Effector memory CD4-positive, alpha-beta T cell (primary cell): ENCODE measurements at places on chromosomes 16 and 17.
A peak's percentile ranks its signal among the peaks of the same experiment; 100 is the strongest.

GRCh38 chr17:2800367-2800766, 4.1 kb downstream of the RAP1GAP2 start:
- no peak for DNase-seq

GRCh38 chr16:81593481-81593880, 148.9 kb downstream of the CMIP start:
- DNase-seq, result no peak

- no peak for DNase-seq
Measured at GRCh38 chr17:20033415-20033814, 24.3 kb downstream of the SPECC1 start.

GRCh38 chr17:17528696-17529652, 32.8 kb upstream of the RASD1 start:
- no peak for DNase-seq

DNA sequence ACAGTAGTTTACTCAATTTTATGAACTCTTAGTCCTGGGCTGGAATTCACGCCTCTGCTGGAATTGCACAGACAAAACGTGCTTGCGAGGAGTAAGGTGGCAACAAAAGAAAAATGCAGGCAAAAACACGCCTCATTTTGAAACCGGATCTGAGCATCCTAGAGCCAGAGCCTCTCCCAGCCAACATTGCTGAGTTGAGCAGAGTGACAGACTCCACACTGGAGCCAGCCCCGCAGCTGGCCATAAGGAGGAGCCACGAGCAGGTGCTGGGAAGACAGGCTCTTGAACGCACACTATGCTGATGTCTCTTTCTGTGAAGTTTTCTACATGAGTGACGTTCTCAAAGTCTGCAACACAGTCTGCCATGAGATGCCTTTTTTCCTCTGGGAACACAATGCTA, 14.6 kb upstream of the HSBP1 start:
- no peak for DNase-seq

DNA sequence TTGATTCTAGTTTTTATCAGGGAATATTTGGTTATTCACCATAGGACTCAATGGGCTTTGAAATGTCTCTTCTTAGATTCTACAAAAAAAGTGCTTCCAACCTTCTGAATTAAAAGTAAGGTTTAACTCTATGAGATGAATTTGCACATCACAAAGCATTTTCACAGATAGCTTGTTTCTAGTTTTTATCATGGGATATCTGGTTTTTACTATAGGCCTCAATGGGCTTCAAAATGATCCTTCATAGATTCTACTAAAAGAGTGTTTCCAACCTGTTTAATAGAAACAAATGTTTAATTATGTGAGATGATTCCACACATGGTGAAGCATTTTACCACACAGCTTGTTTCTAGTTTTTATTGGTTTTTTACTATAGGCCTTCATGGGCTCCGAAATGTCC, 560.7 kb downstream of the KCNJ18 start:
- DNase-seq, result no peak

- no peak for DNase-seq
Measured at GRCh38 chr17:880443-881269, 98.5 kb downstream of the MRM3 start.

- DNase-seq, result no peak
Measured at GRCh38 chr16:29306201-29306600, 100.3 kb downstream of the NPIPB11 start.

GRCh38 chr17:7016418-7016817, 4.0 kb downstream of the RNASEK start:
- DNase-seq, result no peak

GRCh38 chr17:83186226-83186625, 106.8 kb downstream of the METRNL start:
- DNase-seq, result no peak

DNA sequence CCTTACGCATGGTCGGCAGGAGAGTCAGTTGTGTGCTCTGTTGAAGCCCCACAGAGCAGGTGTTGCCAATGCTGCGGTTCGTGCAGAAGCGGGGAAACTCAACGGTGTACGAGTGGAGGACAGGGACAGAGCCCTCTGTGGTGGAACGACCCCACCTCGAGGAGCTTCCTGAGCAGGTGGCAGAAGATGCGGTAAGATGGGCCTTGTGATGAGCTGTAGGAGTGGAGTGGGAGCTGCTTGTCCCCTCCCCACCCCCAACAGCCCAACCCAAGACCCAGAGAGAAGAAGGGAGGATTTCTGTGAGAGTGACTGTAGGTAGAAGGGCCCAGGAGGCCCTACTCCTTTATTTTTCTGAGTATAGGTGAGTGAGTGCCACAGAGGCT, 4.9 kb downstream of the CDK5RAP3 start:
- no peak for DNase-seq

DNA sequence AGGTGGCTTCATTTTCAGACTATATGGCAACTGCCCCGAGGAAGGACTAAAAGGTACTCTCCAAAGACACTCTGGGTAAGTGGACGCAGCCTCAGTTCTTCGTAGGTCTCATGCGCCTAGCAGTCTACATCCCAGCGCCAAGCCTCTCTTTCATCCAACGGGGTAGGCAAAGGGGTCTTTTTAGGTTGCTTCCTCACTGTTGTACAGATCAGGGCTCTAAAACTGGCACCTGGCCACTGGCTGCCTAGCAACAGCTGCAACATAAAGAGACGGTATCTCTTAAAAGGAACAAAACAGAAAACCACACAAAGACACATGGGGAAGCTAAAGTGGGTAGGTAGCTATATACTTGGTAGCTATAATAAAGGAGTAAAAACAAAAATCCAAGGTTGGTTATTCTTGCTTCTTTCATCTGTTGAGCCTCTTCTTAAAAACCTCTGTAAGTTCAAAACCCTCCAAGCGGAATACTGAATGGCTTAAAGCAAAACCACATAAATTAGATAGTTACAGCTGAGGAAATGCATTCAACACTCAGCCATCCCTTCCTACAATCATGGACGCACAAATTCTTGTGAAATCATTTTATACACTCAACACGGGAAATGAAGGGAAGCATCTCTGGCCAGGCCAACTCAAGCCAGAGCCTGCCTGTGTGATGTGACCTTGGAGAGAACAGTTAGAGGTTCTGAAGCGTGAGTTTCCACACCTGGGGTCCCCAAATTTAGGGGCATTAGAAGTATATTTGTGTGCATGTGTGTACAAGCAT, 22.7 kb downstream of the CYTH1 start:
- DNase-seq, result peak; percentile 78

DNA sequence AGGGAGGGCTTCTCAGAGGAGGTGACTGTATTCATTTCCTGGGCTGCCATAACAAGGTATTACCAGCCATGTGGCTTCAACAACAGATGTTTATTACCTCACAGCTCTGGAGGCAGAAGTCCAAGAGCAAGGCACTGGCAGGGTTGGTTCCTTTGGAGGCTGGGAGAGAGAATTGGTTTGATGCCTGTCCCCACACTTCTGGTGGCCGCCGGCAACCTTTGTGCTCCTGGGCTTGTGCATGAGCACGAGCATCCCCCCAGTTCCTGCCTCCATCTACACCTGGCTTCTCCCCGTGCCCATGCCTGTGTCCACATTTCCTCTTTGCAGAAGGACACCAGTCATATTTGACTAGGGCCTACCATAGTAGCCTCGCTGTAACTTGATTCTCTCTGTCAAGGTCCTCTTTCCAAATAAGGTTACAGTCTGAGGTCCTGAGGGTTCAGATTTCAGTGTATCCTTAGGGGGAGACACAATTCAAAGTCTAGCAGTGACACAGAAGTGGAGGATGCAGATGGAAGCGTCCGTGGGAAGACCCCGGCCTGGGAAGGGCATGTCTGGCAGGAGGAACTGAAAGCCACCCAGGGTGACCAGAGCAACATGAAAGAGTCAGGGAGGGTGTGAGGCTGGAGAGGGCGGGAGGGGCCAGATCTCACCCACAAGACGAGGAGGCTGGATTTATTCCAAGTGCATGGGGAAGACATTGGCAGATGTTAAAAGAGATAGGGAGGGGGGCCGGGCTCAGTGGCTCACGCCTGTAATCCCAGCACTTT, 188.2 kb upstream of the HSBP1 start:
- no peak for DNase-seq

DNA sequence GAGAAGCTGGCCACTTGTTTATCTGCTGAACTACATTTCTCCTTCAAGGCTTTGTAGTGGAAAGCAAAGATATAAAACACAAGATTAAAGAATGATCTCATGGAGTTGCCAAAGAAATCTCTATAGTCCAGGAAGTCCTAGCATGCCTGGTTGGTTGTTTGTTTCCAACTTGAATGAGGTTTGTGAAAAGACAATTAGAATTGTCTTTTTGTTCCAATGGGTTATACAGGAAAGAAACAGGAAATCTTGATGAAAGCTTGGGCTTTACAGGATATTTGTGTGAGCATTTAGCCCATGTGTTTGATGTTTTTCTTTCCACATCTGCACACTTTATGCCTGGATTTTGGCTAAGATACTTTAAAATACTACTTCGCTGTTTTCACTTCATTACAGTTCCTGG, 273.4 kb downstream of the CEP112 start:
- DNase-seq, result no peak

- no peak for DNase-seq
Measured at GRCh38 chr17:17609121-17609520, 17.6 kb upstream of the PEMT start.

DNA sequence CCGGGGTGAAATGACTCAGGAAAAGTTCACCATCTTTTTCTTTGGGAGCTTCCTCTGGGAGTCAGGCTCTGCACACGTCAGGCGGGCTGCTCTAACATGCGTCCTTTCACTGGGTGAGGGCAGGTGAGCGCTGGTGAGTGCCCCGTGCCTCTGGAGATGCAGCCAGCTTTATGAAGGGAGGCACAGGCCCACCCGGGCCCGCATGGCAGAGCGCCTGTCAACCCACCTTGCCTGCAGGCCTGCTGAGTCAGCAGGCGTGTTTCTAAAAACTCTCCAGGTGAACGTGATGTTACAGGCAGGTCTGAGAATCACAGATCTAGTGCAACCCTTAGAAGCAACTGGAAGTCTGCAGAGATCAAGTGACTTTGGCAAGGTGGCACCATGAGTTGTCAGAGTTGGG, 18.4 kb downstream of the MAP1LC3B start:
- no peak for DNase-seq

- DNase-seq, result no peak
Measured at GRCh38 chr16:75559564-75560372, 3.7 kb upstream of the TMEM231 start.

- no peak for DNase-seq
Measured at GRCh38 chr16:88449267-88449561, 3.9 kb upstream of the ZFPM1 start.

GRCh38 chr16:84521497-84521770, 17.0 kb upstream of the MEAK7 start:
- DNase-seq, result no peak

GRCh38 chr17:67576471-67577115, 141.1 kb upstream of the NOL11 start:
- DNase-seq, result no peak

DNA sequence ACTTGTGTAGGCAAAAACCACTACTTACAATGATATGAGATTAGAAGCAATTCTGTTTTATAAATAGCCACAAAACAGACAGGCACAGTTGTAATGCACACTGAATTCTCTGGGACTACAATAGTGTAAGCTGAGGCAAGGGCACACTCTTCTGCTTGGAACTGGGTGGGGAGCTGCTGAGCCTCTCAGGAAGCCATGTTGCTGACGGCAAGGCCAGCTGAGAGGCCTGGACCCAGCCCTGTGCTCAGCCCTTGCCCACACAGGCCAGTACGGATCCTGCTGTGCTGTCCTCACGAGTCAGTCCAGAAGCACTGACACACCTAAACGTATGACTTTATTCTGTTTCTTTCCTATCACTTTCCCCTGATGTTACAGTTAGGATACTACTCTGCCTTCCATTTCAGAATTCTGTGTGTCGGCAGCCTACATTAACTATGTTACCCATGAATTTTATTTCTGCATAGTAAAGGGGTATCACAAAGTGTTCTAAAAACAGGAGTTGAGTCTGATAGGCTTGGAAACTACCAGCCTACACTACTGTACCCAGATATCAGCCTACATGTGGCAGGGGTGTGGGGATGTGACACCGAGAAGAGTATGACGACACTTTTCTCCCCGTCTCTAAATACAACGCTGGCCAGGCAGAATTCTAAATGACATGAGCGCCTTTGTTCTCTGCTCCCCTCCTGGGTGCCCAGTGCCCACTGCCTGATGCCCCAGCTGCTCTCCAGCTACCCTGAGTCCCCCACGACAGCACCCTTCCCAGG, 41.1 kb upstream of the FAAP100 start:
- DNase-seq, result no peak

GRCh38 chr17:47829870-47830269, 1.5 kb downstream of the MRPL10 start:
- DNase-seq, result peak; percentile 67

- DNase-seq, result no peak
Measured at GRCh38 chr16:12240036-12240435, 263.5 kb downstream of the SNX29 start.

DNA sequence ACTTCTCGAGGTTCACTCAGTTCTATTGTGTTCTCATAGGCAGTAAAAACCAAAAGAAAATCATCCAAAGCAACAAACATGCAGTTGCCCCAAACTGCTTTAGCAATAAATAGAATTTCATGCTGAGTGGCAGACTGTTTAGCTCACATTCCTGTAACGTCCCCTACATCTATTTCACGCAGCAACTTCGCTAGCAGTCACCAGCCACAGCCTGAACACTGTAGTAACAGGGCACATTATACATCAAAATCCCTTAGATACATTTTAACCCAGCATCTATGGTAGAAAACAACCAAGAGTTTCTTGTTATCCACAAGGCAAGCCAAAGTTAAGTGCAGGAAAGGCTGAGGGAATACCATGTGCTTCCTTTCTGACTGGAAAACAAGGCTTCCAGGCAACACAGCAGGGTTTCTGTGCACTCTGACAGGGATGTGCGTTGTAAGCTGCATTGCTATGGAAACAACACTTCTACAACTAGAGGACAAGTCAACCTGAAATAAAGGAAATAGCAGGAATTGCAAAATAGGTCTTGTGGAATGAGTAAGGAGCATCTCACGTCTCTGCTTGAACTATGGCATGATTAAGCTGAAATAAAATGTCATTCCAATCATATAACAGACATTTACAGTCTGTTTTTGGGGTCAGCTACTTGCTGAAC, 55.4 kb downstream of the CFDP1 start:
- no peak for DNase-seq

GRCh38 chr17:4833941-4834680, 971 bp downstream of the MINK1 start:
- DNase-seq, result no peak

- DNase-seq, result no peak
Measured at GRCh38 chr17:69342896-69343644, 16.1 kb upstream of the ABCA5 start.

- no peak for DNase-seq
Measured at GRCh38 chr16:14298374-14299122, 227.4 kb downstream of the MRTFB start.

DNA sequence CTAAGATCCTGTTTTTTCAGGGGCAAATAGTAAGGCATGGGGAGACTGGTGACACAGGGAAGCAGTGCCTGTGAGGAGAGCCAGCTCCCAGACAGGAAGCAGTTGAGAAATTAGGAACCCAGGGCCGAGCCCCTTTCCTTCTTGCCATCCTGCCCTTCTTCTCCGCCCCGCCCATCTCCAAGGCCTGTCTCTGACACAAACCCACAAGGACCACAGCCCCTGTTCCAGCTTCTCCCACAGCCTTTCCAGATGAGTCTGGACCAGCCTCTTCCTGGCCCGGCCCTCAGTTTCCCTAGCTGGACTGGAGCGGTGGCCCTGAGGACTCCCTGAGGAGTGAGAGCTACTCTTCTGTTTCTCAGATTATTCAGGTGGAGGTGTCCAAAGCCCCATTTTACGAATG, 9.9 kb downstream of the CCDC102A start:
- no peak for DNase-seq
